ENCODE measurements at places on chromosomes 11 and 22.
A peak's percentile ranks its signal among the peaks of the same experiment; 100 is the strongest.

- no peak for DNase-seq
Measured at GRCh38 chr11:6385046-6385777, 5.1 kb upstream of the SMPD1 start.

GRCh38 chr22:45491841-45492240 is 10.8 kb upstream of the FBLN1 start:
- DNase-seq = no peak

- DNase-seq = no peak
Measured at GRCh38 chr22:40805239-40805638, 13.9 kb downstream of the SLC25A17 start.

DNA sequence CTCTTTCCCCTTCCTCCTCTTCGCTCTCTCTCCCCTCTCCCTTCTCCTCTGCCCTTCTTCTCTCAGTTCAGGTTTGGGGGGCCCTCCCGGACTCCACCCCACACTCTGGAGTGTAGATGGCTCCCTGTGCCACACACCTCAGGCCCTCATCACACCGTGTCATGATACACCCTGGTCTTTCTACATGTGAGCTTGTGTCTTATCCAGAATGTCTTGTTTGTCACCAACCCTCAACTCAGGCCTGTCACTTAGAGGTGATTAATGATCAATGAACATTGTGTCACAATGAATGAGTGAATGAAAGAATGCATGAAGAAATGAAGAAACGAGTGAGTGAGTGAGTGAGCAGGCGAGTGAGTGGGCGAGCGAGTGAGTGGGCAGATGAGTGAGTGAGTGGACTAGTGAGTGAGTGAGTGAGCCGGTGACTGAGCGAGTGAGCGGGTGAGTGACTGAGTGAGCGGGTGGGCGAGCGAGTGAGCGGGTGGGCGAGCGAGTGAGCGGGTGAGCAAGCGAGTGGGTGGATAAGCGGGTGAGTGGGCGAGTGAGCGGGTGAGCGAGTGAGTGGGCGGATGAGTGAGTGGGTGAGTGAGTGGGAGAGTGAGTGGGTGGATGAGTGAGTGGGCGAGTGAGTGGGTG is 33.8 kb downstream of the CAPN1 start:
- no peak for DNase-seq

DNA sequence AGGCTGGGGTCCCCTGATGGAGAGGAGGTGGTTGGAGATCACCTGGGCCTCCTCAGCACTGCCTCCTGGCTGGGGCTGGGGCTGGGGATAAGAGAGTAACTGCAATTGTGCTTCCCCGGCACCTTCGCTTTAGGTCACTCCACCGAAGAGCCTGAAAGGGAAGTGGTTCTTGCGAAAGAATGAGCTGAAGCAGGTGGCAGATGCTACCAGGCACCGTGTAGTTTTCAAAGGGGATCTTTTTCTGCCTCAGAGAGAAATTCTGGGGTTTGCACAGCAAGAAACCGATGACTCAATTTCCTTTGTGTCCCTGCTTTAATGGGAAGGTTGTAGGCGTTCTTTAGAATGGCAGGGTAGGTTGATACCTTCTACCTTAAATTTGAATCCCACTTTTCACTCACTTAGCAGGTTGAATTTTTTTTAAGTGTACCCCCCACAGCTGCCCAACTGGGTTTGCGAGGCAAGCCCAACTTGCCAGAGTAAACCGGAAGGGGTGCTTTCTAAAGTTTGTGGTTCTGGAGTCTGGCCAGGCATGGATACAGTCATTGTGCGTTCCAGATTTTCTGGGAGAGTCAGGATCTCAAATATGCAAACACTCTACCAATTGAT is 5.3 kb downstream of the CD44 start:
- no peak for DNase-seq

DNA sequence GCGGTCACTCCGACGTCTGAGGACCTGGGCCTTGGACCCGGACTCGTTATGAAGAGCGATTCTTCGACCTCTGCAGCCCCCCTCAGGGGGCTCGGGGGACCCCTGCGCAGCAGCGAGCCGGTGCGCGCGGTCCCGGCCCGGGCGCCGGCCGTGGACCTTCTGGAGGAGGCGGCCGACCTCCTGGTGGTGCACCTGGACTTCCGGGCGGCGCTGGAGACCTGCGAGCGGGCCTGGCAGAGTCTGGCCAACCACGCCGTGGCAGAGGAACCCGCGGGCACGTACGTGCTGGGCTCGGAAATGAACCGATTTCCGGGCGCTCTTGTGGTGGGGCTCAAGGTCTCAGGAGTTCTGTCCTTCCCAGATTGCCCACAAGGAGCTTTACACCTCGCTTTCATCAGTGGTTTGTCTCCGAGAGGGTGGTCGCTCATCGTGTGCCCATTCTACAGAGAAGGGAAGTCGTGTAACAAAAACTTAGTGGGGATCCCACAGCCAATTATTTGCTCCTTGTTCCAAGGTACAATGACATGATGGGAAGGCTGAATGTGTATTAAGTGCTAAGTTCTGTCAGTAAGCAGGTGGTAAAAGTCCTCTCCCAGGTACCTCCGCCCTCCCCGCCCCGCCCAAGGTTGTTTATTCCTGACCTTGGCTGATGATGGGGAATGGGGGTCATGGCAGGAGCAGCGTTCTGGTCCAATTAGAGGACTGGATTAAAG is 695 bp downstream of the PEX26 start:
- DNase-seq = no peak

DNA sequence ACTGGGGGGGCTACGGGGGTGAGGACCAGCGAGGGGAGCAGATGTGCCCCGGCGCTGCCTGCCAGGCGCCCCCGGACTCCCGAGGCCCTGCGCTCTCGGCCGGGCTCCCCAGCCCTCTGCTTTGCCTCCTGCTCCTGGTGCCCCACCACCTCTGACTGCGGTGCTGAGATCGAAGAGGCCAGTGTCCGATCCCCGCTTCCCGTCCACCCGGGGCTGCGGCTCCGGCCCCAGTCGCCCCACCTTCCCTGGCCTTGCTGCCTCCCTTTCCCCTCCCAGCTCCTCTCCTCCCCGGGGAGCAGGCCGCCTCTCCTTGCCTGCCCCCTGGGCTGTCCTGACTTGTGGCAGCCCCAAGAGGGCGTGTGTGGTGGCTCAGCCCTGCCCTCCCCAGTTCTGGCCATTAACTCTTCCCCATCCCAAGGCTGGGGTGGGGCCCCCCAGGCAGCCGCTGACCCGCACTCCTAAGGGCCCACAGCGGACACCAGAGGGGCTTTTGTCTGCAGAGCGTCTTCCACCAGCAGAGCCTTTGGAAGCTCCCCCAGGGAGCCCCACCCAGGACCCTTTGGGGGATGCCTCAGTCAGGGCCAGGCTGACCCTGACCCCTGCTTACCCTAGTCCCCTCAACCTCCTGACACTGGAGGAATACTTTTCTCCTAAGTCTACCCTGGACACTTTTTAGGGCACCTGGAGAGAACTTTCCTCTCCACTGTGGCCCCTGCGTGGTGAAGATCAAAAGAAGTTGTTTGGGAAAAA is 16.6 kb downstream of the RTN4RL2 start:
- no peak for DNase-seq

GRCh38 chr11:10314199-10315072 is 9.6 kb downstream of the ADM start:
- DNase-seq = no peak

GRCh38 chr22:31526270-31526669 is 29.9 kb downstream of the SFI1 start:
- no peak for DNase-seq

- DNase-seq = no peak
Measured at GRCh38 chr11:68099474-68100405, 21.4 kb downstream of the CHKA start.

- no peak for DNase-seq
Measured at GRCh38 chr22:20428496-20429253, 8.9 kb downstream of the SCARF2 start.

GRCh38 chr22:38774496-38775166 is 18.8 kb upstream of the SUN2 start:
- no peak for DNase-seq

DNA sequence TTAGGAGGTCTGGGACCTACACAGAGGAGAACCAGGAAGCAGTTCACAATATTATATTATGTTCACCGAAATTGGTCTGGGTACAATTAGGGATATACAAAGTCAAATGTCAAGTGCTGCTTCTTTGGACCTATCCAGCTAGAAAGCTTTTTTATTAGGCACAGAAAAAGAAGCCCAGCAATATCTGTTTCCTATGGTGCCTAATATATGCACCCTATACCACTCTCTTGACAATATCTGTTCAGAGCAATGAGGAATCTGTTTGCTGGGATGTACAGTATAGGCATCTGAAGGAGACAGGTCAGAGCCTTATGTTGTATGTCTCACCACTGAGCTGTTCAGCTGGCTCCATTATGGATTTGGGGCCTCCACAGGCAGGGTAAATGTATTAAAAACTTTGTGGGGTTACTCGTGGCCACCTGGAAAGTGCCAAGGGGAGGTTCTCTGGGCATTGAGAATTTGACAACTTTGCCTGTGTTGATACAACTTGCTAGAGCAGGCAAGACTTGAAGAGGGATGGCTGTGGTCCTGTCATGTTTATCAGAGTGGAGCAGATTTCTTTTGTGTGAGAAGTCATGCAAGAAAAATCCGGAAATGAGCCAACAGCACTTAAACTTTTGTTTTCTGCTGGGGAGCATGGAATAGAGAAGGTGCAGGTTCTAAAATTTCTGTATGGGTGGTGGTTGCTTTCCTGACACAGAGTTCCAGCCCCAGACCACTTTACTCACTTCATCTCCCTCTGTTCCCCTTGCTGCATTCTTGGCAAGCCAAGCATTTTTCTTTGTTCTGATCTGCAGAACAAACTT is 10.1 kb downstream of the STIM1 start:
- no peak for DNase-seq

DNA sequence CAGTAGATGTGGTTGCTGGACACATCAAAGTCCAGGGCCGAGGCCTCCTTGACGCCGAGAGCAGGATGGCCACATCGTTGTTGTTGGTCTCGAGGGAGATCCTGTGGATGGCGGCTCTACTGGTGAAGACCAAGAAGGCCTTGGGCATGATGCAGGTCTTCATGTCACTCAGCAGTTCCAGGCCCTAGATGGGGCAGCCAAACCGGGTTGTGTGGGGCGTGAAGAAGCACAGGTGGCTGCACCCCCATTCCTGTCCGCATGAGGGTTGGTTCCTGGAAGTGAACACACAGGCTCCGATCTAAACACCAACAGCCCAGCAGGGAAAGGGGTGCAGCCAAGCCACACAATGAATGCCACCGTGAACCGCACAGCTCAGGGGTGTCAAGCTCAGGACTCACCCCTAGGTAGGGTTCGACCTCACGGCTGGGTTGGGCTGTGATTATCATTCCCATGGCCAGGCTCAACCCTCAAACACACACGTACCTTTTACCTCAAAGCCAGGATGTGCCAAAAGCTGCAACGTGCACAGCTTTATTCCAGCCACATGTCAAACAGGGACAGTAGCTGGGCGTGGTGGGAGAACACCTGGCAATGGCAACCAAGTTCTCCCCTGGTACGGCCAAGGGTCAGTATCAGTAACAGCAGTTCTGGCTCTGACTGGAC is 132.3 kb downstream of the CRYBB2 start:
- no peak for DNase-seq

DNA sequence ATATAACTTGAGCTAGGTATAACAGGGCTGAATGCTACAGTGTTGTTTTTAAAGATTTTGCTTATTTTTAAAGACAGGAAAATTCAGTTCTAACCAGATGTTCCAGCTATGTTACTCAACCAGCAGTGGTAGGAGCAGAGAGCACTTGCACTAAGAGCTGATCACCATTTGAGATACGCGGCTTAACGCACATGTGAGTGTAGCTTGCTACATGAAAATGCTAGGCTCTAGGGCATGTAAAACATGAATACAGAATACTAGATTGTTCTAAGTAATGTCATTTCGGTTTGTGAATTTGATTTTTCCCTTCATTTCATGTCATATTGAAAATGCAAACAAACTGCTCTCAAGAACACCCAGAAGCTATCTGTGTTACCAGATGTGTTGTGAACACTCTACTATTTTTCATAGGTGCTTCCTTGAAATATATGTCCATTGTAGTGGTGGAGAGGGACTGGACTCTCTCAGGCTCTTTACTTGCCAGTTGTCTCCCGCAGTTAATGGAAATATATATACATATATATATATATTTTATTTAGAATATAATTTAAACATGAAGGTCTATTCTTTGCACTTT is 10.8 kb upstream of the TECTA start:
- DNase-seq = no peak

- DNase-seq = no peak
Measured at GRCh38 chr22:29117799-29118477, 45.1 kb downstream of the KREMEN1 start.

GRCh38 chr11:8480858-8481257 is 113.2 kb downstream of the STK33 start:
- DNase-seq = no peak

DNA sequence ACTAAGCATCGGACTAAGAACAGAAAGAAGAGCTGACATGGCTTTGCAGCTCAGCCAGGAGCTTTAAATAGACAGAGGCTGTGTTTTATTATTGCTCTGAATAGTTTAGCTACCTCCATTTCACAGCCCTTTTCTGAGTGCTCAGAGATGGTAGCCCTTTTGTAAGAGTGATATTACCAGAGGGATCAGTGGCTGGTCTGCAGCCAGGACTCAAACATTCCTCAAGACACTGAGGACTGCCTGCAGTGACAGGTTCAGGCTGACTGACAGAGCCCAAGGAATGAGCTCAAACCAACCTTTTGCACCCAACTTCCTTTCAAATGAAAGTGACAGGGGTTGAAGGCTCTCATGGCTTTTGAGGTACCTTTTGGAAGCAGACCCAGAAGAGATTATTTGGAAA is 189.0 kb downstream of the DDX10 start:
- peak; percentile 7 for DNase-seq

DNA sequence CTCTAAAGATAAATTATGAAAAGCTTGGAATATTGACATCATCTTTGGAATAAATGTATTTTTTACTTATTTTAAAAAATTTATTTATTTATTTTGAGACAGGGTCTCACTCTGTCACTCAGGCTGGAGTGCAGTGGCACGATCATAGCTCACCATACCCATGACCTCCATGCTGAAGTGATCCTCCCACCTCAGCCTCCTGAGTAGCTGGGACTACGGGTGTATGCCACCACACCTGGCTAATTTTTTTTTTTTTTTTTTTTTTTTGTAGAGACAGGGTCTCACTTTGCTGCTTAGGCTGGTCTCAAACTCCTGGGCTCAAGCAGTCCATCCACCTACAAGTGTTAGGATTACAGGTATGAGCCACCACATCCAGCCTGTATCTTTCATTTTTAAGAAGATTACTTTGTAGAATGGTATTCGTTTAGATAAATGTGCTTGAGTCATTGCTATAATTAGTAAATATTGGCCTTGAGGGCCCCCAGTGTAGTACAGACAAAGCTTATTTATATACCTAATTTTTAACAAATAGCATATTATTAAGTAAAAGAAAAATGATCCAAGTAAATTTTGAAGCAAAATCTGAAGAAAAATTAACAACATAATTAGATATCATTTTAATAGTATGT is 8.5 kb downstream of the SWAP70 start:
- DNase-seq = no peak

- no peak for DNase-seq
Measured at GRCh38 chr11:3002351-3002861, 10.3 kb upstream of the NAP1L4 start.

GRCh38 chr11:72257570-72257969 is 13.6 kb upstream of the PHOX2A start:
- DNase-seq = no peak

DNA sequence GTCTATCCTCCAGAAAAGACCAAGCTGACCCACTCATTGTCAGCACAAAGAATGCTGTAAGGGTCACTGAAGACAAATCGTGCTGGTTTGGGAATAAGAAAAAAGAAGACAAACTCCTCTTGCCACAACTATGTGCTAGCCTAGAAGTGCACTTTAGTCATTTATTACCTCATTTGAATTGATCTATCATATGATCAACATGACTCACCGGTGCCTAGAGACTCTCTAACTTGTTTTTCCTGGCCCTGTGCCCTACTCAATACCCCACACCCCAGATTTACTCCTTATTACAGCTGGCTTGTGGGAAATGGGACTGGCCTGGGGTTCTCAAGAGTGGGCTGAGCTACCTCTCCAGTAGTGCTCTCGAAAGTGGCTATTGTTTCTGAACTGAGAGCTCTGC is 35.9 kb upstream of the HORMAD2 start:
- no peak for DNase-seq
